Tibial nerve (tissue), 4 donors: ENCODE measurements at places on chromosomes 7 and 10.
A peak's percentile ranks its signal among the peaks of the same experiment; 100 is the strongest.

GRCh38 chr7:104032486-104032885, 43.0 kb upstream of the RELN start:
- no peaks in the 10 kb centered on the region for H3K36me3 ChIP-seq
- H3K4me1 ChIP-seq, result no peaks in the 10 kb centered on the region
- DNase-seq, result no peak
- no peak overlapping the region for H3K4me3 ChIP-seq

DNA sequence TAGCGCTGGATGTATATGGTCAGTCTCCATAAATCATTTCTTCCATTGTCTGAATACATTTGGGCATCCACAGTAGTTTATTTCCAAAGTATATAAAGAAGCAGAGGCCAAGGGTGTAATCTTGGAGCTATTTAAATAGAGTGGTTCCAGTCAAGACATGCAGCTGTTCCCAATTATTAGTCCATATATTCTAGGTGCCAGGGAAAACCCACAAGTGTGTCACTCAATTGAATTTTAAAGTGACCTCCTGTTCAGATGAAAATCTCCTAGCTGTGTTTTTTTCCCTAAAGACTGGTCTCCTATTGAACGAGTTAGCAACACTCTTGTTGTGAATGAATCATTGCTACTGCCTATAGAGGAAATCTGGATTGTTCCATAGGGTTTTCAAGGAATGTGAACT, 260.2 kb upstream of the BMPER start:
- H3K4me1 ChIP-seq, result no peaks in the 10 kb centered on the region
- no peak overlapping the region for H3K4me3 ChIP-seq
- DNase-seq, result no peak
- H3K27me3 ChIP-seq, result no peaks in the 10 kb centered on the region
- no peaks in the 10 kb centered on the region for H3K36me3 ChIP-seq
- no peak overlapping the region for H3K27ac ChIP-seq

DNA sequence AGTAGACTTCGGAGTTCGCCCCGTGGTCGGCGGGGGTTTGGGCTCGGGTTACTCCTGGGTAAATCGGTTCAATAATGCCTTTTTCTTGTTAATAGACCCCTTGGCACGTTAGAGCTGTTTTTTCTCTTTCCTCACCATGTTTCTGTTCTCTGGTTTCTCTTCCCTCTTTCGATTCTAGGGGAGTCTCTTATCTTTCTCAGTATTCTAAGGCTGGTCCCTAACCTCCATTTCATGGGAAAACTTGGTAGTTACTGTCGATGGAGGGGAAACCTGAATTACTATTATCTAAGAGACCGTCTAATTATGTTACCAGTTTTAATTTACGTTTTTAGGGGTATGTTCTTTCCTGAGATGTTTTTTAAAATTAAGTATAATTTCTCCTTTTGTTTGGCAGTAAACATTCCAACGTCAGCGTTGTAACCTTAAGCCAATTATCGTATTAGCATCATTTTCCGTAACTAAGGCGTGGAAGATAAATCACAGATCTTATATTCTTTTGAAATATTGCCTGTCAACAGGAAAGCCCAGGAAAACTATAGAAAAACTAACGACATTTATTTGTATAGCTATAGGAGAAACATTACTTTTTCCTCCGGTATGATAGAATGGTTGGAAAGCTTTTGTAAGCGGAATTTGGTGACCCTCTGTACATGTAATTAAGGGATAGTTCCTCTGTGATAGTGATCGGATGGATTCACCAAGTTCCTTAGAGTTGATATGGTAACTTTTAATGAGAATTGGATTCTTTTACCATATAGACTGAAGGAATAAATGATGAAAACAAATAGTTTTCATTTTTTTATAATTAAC, 847 bp downstream of the BTAF1 start:
- H3K27ac ChIP-seq, result peak overlapping the region; percentile 97
- DNase-seq, result no peak
- no peaks in the 10 kb centered on the region for H3K36me3 ChIP-seq
- H3K4me1 ChIP-seq, result no peaks in the 10 kb centered on the region
- H3K4me3 ChIP-seq, result peak overlapping the region; percentile 90

DNA sequence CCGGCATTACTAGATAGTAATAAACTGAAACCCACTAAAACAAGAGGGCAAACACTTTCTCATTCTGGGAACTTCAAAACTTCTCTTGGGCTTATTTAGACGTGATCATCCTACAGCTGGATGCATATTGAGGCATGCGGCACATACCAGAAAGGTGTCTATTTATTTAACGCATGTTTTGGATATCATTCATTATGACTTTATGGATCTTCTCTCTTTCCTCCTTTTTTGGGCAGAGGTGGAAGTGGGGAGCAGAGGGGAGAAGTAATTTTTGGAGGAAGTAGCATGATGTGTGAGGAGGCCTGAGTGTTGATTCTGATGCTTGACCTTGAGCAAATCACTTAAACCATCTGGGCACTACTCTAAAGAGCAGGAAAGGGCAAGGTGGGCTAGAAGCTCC, 270.6 kb downstream of the TRIL start:
- H3K4me3 ChIP-seq, result no peak overlapping the region
- no peak for DNase-seq
- no peaks in the 10 kb centered on the region for H3K36me3 ChIP-seq

DNA sequence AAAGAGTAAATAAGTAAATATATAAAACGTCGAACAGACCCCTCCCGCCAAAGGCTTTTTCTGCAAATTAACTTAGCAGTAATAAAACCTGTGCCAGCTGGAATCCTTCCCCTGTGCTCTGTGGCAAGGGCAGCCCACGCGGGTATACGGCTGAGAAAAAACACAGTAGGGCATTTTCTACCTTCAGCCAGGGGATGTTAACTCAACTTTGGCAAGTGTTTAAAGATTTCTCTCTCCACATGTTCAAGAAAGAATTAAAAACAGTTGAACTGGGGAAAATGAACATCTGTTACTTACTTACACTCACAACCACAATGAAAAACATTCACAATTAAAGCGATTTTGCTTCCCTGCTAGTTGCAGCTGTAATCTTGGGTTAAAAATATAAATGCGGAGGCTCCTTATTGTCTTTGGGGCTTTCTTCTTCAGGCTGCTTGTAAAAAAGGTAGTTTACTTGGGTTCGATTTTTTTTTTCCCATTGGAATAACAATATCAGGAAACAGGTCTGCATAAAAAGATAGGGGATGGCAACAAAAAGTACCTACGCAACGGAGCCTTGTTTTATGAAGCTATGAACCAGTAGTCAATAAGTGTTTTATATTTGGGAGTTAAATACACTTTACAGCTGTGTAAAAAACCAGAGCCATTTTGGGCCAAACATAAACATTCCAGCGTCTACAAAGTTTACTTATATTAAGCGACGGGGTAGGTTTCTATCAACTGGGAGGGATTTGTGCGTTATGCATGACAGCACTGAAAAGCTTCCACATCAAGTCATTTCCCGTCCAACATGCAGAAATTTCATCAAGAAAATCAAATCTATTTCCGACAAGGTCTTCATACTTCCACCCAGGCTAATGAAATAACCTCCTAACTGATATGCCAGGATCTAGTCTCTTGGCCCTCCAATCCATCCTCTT, 132.7 kb downstream of the TAX1BP1 start:
- no peak overlapping the region for H3K4me3 ChIP-seq
- peaks cover 2% of the 10 kb centered on the region for H3K36me3 ChIP-seq
- H3K27ac ChIP-seq, result no peak overlapping the region
- H3K27me3 ChIP-seq, result no peaks in the 10 kb centered on the region
- no peak for DNase-seq
- H3K4me1 ChIP-seq, result peaks cover 19% of the 10 kb centered on the region

DNA sequence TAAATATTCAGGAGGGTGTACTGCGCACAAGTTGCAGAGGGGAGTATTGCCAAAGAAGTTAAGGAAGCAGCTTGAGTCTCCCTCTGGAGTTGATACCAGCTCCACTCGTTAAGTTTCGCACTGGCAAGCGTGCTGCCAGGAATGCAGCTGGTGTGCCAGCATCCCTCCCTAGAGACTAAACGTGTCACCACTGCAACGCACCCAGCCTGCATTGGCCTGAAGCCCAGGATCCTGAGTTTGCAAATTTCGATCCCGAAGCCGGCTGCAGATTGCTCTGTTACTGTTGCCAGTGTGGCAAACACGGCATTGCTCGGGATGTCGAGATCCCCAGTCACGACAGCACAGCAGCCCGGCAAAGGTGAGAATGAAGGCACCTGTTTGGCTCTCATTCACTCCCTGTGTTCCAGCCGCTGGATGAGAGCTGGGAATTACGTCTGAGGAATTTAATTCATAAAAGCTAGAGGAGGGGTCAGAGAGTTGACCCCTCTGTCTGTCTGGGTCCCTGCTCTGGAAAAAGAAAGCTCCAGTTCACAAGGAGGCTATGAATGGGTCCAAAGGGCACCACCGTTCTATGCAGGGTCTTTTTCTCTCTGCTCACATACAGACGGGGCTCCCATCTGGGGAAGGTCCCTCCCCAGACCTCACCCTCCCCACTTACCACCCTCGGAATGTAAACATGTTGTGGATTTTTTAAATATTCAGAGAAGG, 61.0 kb downstream of the NRP1 start:
- peak; percentile 66 for DNase-seq
- no peaks in the 10 kb centered on the region for H3K4me1 ChIP-seq

GRCh38 chr10:97850446-97850845, 803 bp downstream of the GOLGA7B start:
- H3K27ac ChIP-seq, result no peak overlapping the region
- peaks cover 16% of the 10 kb centered on the region for H3K4me1 ChIP-seq
- H3K36me3 ChIP-seq, result no peaks in the 10 kb centered on the region
- no peak for DNase-seq
- no peaks in the 10 kb centered on the region for H3K27me3 ChIP-seq
- H3K4me3 ChIP-seq, result peak overlapping the region; percentile 9

DNA sequence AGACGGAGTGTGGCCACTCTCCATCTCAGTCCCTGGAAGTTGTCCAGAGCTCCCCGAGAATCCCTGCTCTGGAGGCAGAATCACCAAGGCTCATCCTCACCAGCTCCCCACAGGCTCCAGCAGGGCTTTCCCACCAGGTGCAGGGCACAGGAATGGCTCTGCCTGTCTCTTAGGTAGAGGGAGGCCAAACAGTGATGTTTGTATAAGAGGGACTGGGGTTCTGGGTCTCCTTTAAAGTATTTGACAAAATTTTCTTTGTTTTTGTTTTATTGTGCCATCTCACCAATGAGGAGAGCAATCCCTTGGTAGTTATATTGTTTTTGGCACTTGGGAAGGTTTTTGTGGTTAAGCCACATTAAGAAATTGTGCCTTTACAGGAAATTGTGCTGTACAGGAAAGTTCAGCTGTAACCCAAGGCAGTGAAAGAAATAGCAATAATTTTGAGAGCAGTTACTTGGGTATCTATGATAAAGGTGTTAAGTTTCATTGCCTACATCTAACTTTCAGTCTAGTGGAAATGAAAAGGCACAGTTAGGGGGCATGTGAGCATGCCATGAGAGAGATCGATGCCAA, 219.3 kb upstream of the PRSS58 start:
- no peak for DNase-seq
- no peak overlapping the region for H3K4me3 ChIP-seq
- H3K36me3 ChIP-seq, result no peaks in the 10 kb centered on the region
- H3K27ac ChIP-seq, result no peak overlapping the region
- H3K4me1 ChIP-seq, result no peaks in the 10 kb centered on the region
- no peaks in the 10 kb centered on the region for H3K27me3 ChIP-seq

DNA sequence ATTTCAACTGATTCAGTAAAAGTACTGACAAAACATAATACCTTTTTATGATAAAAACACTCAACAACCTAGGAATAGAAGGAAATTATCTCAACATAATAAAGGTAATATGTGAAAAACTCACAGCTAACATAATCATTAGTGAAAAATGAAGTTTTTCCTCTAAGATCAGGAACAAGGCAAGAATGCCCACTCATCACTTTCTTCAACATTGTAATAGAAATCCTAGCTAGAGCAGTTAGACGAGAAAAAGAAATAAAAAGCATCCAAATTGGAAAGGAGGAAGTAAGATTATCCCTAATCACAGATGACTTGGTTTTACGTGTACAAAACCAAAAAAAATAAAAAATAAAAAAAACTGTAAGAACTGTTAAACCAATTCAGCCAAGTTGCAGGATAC, 58.6 kb downstream of the R3HCC1L start:
- no peak overlapping the region for H3K27ac ChIP-seq
- H3K36me3 ChIP-seq, result peaks cover 24% of the 10 kb centered on the region
- DNase-seq, result no peak
- no peak overlapping the region for H3K4me3 ChIP-seq
- H3K4me1 ChIP-seq, result no peaks in the 10 kb centered on the region

- peaks cover 18% of the 10 kb centered on the region for H3K4me1 ChIP-seq
- DNase-seq, result no peak
- H3K36me3 ChIP-seq, result no peaks in the 10 kb centered on the region
These were observed 172.2 kb downstream of the C7orf25 start for GRCh38 chr7:42739638-42740037.

DNA sequence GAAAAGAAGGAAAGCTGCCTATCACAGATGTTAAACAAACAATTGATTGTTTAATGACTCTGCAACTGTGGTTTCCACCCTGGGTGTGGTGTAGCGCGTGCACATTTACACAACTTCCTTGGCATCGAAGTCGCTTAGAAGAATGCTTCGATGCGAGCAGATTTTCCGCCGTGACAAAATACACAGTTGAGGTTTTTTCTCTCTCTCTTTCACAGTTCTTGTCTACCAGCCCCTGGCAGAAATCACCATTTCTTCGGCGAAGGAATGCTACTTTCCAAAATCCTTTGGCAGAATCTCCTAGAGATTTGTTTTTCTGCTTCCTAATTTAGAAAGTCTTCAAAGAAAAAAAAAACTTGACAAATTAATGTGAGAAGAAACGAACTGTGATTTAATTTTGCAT, 70.7 kb upstream of the C1QL3 start:
- no peak overlapping the region for H3K4me3 ChIP-seq
- no peaks in the 10 kb centered on the region for H3K4me1 ChIP-seq
- H3K36me3 ChIP-seq, result peaks cover 38% of the 10 kb centered on the region
- DNase-seq, result no peak

GRCh38 chr10:61478621-61479312, 25.6 kb upstream of the TMEM26 start:
- H3K4me3 ChIP-seq, result no peak overlapping the region
- no peaks in the 10 kb centered on the region for H3K36me3 ChIP-seq
- no peak overlapping the region for H3K27ac ChIP-seq
- H3K4me1 ChIP-seq, result no peaks in the 10 kb centered on the region
- no peak for DNase-seq

DNA sequence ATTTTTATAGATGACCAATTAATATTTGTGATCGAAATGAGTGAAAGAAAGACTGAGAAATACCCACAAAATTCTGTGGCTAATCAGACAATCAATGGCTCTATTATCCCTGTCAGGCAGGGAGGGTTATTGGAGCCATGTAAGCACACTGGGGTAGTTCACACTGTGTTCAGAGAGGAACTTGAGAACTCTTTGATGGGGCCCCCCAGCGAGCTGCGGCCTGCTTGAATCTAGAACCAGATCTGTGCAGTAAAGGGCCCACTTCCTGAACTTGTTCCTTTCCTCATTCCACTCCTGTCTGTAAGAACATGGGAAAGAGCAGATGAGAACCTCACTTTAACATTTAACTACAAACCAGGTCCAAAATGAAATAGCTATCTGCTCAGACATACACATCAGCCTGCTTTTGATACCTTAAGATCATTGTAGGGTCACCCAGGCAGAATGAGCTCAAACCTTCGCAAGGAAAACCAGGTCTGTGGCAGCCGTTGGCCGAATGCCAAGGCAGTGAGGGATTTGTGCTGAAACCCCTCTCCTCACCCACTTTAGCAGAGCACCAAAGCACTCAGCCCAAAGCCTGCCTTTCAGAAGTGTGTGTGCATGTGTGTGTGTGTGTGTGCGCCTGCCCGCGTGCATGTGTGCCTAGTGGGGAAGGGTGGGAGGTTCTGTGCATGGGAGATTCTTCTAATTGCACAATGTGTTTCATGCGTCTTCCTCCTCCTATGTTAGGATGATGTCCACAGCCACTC, 365.6 kb upstream of the MGMT start:
- no peak overlapping the region for H3K27ac ChIP-seq
- DNase-seq, result no peak
